ENCODE measurements at places on chromosomes 12 and 14.
A peak's percentile ranks its signal among the peaks of the same experiment; 100 is the strongest.

DNA sequence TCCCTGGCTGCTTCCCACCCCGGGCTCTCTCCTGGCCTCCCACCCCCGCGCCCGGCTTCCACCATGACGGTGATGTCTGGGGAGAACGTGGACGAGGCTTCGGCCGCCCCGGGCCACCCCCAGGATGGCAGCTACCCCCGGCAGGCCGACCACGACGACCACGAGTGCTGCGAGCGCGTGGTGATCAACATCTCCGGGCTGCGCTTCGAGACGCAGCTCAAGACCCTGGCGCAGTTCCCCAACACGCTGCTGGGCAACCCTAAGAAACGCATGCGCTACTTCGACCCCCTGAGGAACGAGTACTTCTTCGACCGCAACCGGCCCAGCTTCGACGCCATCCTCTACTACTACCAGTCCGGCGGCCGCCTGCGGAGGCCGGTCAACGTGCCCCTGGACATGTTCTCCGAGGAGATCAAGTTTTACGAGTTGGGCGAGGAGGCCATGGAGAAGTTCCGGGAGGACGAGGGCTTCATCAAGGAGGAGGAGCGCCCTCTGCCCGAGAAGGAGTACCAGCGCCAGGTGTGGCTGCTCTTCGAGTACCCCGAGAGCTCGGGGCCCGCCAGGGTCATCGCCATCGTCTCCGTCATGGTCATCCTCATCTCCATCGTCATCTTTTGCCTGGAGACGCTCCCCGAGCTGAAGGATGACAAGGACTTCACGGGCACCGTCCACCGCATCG lies 1.8 kb downstream of the KCNA1 start:
- DNase-seq = no peak

- DNase-seq = no peak
Observed at GRCh38 chr12:104637604-104638003, 180.9 kb downstream of the CHST11 start.

DNA sequence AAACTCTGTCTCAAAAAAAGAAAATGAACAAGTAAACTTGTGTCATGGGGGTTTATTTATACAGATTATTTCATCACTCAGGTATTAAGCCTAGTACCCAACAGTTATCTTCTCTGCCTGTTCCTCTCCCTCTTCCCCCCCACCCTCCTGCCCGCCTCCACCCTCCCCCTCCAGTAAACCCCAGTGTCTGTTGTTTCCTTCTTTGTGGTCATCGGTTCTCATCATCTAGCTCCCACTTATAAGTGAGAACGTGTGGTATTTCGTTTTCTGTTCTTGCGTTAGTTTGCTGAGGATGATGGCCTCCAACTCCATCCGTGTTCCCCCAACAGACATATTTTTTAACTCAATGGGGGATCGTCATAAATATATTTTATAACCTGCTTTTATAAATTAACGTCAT lies 12.3 kb downstream of the IL31 start:
- no peak for DNase-seq

DNA sequence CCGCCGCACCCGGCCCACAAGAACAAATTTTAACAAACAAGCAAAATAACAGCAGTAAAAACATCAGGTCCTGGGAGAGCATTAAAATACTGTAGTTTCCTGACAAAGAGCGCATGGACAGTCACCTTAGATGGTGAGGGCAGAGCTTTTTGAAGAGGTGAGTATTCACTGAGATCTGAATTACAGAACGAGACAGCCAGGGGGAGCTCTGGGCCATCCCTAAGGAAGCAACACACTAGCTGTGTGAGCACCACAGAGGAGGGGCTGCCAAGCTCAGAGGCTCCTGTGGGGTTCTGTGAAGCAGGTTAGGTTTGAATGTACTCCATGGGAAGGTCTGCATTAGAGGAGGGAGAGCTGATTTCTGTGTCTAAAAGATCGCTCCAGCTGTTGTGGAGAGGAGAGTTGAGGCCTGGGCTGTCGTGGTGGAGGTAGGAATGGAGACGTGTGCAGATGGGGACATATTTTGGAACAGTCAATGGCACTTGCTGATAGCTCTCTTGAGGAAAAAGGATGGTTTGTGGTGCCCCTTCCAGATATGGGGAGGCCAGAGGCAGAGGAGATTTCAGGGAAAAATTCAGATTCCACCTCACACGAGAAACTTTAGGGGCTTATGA lies 72.9 kb downstream of the TRAFD1 start:
- DNase-seq = peak; percentile 7

GRCh38 chr12:107431942-107432341 lies 253.7 kb upstream of the PWP1 start:
- no peak for DNase-seq

DNA sequence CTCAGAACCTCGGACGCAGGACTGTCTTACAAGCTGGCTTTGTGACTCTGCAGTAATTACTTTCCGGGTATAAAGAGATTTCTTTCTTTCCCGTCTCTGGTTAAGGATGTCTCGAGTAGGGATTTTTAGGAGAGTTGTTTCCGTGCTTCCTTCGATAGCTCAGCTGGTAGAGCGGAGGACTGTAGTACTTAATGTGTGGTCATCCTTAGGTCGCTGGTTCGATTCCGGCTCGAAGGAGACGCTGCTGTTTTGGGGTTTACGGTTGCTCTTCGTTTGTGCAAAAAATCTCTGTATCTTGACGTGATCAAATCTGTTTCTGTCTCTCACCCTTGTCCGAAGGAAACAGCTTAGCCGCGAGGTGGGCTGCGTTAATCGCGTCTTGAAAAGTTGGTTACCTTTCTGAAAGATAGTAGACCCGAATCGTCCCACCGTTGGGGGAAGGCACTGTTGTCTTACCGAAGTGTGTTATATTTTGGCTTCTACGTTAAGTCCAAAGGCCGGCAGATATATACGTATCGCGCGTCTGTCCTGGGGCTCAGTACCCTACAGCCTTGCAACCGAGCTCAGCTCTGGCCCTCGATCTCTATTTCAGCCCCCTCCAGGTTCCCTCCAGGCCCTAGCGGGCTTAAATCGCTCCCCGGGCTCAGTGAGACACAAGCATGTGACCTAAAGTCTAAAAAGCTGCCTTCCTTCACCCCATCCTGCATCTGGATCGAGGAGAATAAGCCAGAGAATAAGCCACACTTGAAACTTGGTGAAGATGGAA lies 1.1 kb upstream of the RNASE4 start:
- peak; percentile 58 for DNase-seq

- no peak for DNase-seq
Observed at GRCh38 chr12:117098024-117098360, 1.2 kb downstream of the TESC start.

DNA sequence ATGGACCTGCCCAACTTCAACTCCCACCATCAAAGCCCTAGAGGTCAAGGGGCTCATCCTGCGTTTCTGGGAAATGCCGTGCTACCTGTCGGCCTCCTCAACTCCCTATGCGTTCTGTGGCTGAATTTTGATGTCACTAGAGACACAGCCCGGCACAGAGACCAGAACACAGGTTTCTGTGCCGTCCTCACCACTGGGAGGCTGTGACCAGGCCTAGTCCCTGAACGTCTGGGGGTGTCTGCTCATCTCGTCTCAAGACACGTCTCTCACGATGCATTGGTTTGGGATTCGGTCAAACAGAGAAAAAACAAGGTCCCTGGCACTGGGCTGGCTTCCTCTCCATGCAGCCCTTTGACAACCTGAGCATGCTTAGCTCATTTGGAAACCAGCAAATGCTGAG lies 33.5 kb downstream of the SLC15A4 start:
- DNase-seq = no peak

DNA sequence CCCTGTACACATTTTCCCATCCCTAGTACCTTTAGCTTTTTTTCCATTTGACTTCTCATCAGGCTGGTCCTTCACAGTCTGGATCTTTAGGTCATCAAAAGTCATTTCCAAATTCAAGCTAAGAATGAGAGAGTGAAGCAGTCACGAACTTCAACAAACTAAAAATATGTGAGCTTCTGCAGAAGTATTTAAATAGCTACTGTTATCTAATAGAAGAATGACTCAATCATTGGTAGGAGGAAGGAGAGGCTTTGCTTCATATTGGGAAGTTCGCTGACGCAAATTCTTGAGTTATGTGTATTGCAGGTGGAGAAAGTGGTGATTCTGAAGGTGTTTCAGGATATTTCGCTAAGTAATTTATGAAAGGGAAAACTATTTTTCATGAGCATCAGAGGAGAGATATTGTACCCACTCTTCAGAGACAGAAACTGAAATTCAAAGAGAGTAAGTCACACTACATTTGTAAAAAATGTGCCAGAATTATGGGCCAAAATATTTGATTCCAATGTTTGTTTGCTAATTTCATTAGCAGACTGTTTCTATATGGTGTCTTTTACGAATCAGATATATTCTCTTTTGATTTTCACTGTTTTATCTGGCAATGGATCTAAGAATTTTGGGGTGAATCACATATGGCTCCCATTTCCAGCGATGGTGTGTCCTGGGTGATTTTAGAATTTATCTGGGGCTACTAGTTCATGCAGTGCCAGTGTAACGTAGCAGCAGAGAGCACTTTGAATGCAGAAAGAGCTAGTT lies at the start of gene OLR1:
OLR1 (minus strand) TSS at position 160 of the 756 bp plus-strand sequence; CDS start at position 105, 55 bp downstream.
- DNase-seq = no peak

- DNase-seq = no peak
Observed at GRCh38 chr14:73221945-73222344, 15.4 kb upstream of the PAPLN start.

DNA sequence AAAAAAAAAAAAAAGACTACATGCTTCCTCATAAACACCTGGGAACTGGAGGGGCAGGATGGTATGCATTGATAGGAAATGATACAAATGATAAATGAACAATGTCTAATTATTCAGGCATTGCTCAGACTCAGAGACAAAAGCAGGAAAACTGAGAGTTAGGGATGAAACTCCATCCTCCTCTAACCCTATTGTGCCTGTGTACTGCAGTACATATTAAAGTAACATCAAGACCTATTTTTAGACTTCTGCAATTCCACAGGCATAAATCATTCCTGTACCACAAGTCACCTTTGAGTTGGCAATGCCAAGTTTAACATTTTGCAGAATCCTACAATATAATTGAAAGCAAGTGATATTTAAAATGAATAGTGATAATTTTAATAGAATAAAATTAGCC lies 156.5 kb upstream of the USP15 start:
- no peak for DNase-seq

DNA sequence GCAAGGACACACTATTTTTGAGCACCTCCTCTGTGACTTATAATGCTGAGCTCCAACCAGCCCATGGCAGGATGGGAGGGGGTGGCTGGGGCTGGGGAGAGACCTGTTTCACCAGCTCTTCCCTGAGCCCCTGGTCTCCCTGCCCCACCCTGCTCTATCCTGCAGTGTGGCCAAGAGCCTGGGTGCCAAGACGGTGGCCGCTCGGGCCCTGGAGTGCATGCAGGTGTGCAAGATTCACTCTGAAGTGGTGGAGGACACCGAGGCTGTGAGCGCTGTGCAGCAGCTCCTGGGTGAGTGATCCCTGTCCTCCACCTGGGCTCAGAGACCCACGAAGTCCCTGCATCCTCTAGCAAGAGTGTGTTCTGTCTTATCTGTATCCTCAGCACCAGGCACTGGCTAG lies 14.4 kb downstream of the SDSL start:
- no peak for DNase-seq

DNA sequence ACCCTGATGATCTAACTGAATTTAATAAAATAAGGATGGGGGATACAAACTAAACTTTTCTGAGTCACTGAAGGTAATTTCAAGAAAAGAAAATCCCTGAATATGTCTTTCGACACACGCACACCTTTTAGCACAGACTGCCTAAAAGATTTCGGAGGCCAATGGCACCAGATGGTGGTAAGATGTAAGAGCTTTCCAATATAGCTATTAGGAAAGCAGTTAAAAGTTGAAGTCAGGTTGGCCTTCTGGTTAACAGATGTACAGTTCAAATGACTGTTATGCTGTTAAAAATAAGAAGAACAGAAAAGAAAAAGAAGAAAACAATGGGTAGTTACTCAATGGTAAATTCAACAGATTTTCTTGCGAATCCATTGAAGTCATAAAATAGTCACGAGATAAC lies 80.7 kb upstream of the KRR1 start:
- no peak for DNase-seq

GRCh38 chr12:41715256-41715655 lies 429.4 kb downstream of the GXYLT1 start:
- no peak for DNase-seq

GRCh38 chr14:24183014-24183481 lies 5.6 kb downstream of the IPO4 start:
- no peak for DNase-seq

GRCh38 chr14:92471919-92472318 lies 41.7 kb upstream of the RIN3 start:
- DNase-seq = no peak

DNA sequence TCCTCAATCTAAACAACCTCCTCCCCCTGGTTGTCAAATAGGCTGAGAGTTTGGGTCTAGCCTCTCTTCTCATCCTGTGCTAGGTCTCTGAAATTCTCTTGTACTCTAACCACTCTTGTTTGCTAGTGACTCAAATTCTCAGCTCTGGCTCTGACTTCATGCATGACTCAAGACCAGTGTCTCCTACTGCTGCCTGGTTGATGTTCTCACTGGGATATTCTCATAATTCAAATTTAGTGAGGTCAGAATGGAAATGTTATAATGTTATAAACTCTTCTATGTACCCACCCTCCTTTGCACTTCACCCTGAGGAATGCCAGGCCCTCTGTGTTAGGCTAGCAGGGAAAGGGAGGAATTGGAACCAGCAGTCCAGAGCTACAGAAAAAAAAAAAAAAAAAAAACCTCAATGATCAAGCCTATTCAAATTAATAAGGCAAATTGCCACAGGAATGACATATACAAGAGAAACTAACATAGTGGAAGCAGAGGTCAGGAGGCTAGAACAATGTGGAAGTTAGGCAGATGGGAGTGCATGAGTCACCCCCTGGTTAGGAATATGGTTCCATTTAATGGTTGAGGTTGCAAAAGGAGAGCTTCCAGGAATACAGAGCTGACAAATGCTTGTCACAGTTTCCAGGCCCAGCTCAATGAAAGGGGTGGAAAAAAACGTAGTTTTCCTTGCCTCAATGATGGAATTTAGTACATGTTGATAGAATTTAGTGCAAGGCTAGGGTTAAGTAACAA lies 459.5 kb downstream of the RMST start:
- no peak for DNase-seq

- DNase-seq = no peak
Observed at GRCh38 chr12:2284857-2285256, 232.1 kb downstream of the CACNA1C start.

GRCh38 chr12:4587108-4587507 lies 25.1 kb downstream of the DYRK4 start:
- no peak for DNase-seq

GRCh38 chr12:51868821-51869495 lies 18.9 kb upstream of the ANKRD33 start:
- no peak for DNase-seq

DNA sequence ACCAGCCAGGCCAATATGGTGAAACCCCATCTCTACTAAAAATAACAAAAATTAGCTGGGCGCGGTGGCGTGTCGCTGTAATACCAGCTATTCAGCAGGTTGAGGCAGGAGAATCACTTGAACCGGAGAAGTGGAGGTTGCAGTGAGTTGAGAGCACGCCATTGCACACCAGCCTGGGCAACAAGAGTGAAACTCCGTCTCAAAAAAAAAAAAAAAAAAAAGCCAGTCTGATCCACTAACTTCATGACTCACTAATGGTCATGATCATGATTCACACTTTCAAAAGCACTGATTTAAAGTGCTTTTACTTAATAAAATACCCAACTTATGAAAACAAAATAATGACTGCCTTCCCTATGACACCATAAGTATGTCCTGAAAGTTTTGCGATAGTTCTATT lies 38.4 kb upstream of the CPM start:
- no peak for DNase-seq

GRCh38 chr12:53985994-53986685 lies 1.2 kb downstream of the HOXC10 start:
- DNase-seq = no peak
